ENCODE measurements at places on chromosomes 1 and 21.

GRCh38 chr1:89888480-89889322 is 67.9 kb downstream of the LRRC8D start:
- DNase-seq = no peak

DNA sequence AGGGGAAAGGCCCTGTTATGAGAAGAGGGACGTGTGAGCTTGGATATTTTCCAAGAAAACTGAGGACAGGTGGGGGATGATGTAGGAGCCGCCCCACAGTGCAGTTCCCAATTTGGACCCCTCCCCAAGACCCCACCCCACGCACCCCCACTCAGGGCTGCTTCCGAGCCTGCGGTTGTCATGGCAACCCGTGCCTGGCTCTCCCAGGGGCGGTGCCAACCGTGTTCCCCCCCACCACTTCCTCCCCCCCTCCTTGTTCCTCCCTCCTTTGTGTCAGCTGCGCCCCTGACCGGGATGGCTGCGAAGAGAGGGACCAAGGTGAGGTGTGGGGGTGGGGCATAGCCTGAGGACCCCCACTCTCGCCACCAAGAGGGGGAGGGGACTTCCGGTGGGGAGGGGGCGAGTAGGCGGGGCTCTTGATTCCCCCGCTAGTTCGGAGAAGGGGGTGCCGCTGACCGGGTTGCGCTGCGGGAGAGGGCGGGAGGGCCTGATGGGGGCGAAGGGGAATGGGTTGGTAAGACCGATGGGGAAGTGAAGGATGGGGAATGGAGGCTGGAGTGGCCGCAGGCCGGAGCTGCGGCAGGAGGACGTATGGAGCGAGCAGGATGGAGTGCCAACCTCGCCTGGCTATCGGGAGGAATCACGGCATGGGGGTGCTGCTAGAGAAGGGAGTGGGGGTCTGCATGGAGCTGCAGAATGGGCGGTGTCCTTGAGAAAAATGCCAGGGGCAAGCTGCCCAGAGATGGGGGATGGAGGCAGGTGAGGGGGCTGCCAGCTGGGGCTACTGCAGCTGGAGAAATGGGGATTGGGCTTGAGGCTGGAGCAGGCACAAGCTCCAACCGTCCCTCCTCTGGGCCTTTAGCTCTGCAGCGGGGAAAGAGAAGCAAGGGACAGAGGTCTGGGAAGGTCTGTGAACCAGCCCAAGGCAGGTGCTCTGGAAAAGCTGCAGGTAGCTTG is 953 bp downstream of the TRIM46 start:
- DNase-seq = no peak

- DNase-seq = no peak
Measured at GRCh38 chr1:29417971-29418370, 181.6 kb downstream of the PTPRU start.

- no peak for DNase-seq
Measured at GRCh38 chr1:27356619-27357280, 10.0 kb downstream of the MAP3K6 start.

DNA sequence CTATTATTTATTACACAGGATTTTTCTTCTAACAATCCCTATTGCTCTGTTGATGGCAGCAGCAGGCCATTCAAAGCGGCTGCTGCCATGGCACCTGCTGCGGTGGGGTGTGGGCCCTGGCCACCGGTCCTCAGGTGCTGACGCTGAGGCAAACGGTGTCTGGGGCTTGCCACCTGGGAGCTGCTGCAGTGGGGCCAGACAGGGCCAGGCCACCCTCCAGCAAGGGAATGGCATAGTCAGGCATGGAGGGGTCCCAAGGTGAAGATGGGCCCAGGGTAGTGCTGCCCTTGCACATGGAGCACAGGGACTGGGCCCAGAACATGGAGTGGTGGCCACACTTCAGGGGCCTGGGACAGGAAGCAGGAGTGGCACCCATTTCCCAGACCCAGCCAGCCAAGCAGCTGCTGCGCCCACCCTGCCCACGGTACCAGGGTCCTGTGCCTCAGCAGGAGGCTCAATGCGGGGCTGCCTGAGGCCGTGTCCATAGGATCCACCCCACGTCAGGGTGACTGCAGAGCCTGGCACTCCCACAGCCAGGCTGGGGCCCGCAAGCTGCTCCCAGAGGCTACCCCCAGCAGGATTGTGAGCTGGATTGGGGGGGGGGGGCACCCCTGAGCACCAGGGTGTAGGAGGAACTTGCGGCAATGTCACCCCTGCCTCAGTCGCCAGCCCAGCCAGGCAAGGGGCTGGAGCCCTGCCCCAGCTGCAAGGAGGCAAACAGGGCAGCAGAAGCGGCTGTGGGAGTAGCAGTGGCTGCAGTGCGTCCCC is 53.9 kb upstream of the KRTAP11-1 start:
- no peak for DNase-seq

DNA sequence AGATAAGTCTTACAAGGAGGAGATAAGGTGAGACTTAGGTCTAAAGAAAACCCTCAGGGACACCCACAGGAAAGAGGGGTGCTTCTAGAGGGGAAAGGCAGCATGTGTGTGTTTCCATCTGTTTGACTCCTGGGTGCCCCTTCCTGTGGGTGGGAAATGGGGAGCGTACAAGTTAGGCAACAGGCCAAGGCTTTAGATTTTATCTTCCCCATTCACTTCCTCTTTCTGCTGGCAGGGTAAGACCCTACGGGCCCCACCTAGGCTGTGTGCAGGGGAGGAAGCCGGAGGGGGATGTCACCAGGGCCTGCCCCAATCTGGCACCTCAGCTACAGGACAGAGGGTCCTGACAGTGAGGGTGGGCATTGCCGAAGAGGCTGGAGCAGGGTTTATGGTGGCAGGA is 2.5 kb upstream of the OLIG1 start:
- DNase-seq = no peak

Measured in NCI-H460 (cell line).